ENCODE measurements at places on chromosomes 5 and 9. TPM values are rescaled to one million over a fixed set of nuclear protein-coding genes. Genes with fewer than 3 reads are reported as not detected.

DNA sequence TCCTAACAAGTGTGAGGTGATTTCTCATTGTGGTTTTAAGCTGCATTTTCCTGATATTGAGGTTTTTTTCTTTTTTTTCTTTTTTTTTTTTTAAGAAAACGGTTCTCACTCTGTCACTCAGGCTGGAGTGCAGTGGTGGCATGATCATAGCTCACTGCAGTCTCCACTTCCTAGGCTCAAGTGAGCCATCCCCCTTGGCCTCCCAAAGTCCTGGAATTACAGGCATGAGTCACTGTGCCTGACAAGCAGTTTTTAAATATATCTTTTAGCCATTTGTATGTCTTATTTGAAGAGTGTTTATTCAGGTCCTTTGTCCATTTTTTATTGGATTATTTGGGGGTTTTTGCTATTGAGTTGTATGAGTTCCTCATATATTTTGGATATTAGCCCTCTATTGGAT lies 53.8 kb downstream of the GCNT1 start:
- no peaks in the 10 kb centered on the region for H3K27me3 ChIP-seq
- no peak for DNase-seq
- H3K36me3 ChIP-seq = no peaks in the 10 kb centered on the region
- no peak overlapping the region for H3K27ac ChIP-seq
- no peak overlapping the region for H3K4me3 ChIP-seq

GRCh38 chr9:94566550-94566949 lies 11.7 kb downstream of the PCAT7 start:
- H3K36me3 ChIP-seq = no peaks in the 10 kb centered on the region
- H3K27ac ChIP-seq = no peak overlapping the region
- H3K4me1 ChIP-seq = no peaks in the 10 kb centered on the region
- no peak overlapping the region for H3K4me3 ChIP-seq
- no peak for DNase-seq

DNA sequence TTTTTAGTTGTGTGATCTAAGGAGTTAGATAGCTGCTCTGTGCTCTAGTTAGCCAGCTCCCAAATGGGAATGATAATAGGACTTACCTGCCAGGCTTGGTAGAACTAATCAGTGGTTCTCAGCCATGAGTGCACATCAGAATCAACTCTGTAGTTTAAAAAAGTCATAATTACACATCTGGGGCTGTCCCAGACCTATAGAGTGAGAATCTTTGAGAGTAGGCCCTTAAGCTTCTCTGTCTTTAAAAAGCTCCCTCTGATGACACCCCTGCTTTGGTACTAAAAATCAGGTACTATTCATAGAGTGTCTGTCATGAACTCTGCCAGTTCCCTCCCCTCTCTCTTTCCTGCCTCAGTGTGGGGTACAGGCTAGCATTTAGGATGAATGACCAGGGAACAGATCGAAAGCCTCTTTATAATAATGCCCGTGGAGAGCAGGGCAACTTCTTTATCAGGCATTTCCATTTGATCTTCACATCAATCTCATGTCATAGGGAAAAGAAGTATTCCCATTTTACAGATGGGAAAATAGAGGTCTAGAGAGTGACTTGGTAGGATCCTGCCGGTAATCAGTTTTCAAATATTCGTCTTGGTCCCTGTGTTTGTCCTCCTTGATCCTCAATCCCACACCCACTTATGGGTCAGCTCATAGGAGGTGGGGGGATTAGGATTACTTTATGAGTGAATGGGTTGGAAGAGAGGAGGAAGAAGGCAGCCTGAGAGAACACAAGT lies 15.3 kb downstream of the PPARGC1B start:
- DNase-seq = no peak
- H3K36me3 ChIP-seq = no peaks in the 10 kb centered on the region
- H3K27me3 ChIP-seq = no peaks in the 10 kb centered on the region

- H3K27ac ChIP-seq = no peak overlapping the region
- H3K27me3 ChIP-seq = no peaks in the 10 kb centered on the region
- no peak for DNase-seq
- H3K36me3 ChIP-seq = no peaks in the 10 kb centered on the region
- H3K4me3 ChIP-seq = no peak overlapping the region
Observed at GRCh38 chr5:146947181-146947941, 68.8 kb upstream of the PPP2R2B start.

DNA sequence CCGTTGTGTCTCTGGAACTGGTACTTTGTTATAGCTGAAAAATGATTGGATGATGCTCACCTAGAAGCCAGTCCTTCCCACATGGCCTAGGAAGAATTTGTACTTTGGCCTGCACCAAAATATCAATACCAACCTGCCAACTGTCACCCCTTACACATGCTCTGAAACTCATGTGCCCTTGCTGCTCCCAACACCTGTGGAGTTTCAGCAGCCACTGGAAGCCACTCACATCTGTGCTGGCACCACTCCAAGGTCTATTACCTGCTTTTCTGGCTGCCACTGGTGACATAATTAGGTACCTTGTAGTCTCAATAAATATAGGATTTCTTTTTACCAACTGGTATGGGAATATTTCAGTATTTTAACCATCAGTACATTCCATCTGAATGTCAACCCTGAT lies 363.6 kb downstream of the SH3GL2 start:
- DNase-seq = no peak
- H3K4me1 ChIP-seq = no peaks in the 10 kb centered on the region
- no peak overlapping the region for H3K27ac ChIP-seq
- H3K36me3 ChIP-seq = no peaks in the 10 kb centered on the region
- H3K27me3 ChIP-seq = no peaks in the 10 kb centered on the region

- no peak for DNase-seq
- H3K27me3 ChIP-seq = no peaks in the 10 kb centered on the region
Observed at GRCh38 chr5:2700876-2701275, 50.6 kb downstream of the IRX2 start.

GRCh38 chr5:178284996-178285395 lies 52.4 kb upstream of the PHYKPL start:
- H3K27ac ChIP-seq = no peak overlapping the region
- no peaks in the 10 kb centered on the region for H3K27me3 ChIP-seq
- no peaks in the 10 kb centered on the region for H3K4me1 ChIP-seq
- no peaks in the 10 kb centered on the region for H3K36me3 ChIP-seq

DNA sequence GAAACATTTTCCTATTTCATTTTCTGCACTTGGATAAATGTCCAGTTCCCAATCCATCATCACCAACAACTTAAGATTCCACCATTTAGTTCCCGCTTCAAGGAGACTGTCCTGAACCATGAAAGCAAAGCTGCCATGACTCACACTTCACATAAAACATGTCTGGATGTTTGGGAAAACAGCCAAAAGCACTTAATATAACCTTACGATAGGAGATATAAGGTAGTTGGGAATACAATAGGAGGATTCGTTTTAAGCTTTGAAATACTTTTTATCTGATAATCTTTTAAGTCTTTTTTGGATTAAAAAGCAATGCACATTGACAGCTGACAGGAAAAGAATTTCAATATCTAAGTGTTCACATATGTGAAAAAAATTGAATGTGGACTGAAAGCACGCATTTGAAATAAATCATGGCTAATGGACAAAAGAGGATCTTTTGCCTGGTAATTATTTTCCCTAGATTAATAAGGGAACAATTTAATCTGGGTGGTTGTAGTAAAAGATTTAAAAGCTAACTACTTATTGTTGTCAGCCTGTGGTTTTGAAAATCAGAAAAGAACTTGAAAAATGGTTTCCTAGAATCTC lies 17.3 kb upstream of the TGFBI start:
- no peak overlapping the region for H3K27ac ChIP-seq
- H3K27me3 ChIP-seq = no peaks in the 10 kb centered on the region
- no peak for DNase-seq
- no peak overlapping the region for H3K4me3 ChIP-seq

DNA sequence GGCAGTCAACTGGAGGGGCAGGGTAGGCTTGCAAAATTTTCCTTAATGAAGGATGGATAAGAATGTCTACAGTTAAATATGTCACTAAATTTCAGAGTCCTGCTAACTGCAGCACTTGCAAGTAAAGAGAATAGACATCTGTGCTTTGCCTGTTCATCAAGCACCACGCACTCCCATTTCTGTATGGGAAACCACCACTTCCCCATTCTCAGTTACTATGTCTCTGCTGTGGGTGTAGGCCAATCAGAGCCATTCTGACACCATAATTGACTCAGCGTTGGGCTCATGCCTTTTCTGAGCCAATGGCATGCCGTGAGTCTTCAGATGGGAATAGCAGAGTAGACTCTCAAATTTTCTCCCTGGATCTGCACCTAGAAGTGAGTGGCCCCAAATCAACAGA lies 247.5 kb downstream of the GABRB2 start:
- no peaks in the 10 kb centered on the region for H3K27me3 ChIP-seq
- DNase-seq = no peak
- H3K27ac ChIP-seq = no peak overlapping the region
- no peaks in the 10 kb centered on the region for H3K36me3 ChIP-seq

- peaks cover 3% of the 10 kb centered on the region for H3K4me1 ChIP-seq
- H3K36me3 ChIP-seq = no peaks in the 10 kb centered on the region
- H3K27me3 ChIP-seq = no peaks in the 10 kb centered on the region
- H3K4me3 ChIP-seq = no peak overlapping the region
Observed at GRCh38 chr9:37995961-37996818, 72.8 kb downstream of the SHB start.

DNA sequence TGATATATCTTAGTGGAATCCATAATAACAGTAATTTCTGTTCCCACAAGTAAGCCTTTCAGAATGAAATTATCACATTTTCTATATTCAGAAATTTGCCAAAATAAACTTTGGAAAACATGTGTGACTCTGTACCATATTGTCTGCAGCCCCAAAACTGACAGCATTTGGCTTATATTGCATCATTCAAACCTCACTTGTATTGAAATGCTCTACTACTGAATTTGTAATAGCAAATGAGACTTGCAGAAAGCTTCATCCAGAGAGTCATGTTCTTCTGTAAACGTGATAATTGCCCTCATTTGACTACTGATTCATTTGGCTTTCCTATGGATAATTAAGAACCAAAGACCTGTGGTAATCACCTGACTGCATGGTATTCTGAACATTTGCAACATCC lies 1249.5 kb upstream of the CDH18 start:
- H3K27me3 ChIP-seq = no peaks in the 10 kb centered on the region
- H3K36me3 ChIP-seq = no peaks in the 10 kb centered on the region
- H3K4me1 ChIP-seq = no peaks in the 10 kb centered on the region

GRCh38 chr5:10528056-10528816 lies 35.6 kb upstream of the ANKRD33B start:
- no peaks in the 10 kb centered on the region for H3K4me1 ChIP-seq
- H3K27ac ChIP-seq = no peak overlapping the region
- no peak for DNase-seq
- H3K27me3 ChIP-seq = no peaks in the 10 kb centered on the region
- H3K4me3 ChIP-seq = no peak overlapping the region
- no peaks in the 10 kb centered on the region for H3K36me3 ChIP-seq

DNA sequence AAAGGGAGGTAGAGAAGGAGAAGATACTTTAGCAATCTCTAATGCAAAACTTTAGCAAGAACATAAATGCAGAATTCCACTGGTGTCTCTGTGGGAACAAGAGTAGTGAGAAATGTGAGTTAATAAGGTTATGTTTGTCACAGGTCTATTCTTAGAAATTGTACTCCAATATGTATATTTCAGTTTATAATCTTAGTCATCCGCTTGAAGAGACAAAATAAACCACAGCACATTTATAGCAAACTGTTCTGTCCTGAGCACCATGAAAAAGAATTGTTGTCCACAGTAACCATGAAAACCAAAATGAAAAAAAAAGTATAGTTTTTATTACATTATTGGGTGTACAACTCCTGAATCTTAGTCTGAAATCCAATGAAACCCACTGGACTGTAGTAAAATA lies 93.6 kb upstream of the TSLP start:
- no peak overlapping the region for H3K27ac ChIP-seq
- no peaks in the 10 kb centered on the region for H3K4me1 ChIP-seq
- H3K4me3 ChIP-seq = no peak overlapping the region
- DNase-seq = no peak

DNA sequence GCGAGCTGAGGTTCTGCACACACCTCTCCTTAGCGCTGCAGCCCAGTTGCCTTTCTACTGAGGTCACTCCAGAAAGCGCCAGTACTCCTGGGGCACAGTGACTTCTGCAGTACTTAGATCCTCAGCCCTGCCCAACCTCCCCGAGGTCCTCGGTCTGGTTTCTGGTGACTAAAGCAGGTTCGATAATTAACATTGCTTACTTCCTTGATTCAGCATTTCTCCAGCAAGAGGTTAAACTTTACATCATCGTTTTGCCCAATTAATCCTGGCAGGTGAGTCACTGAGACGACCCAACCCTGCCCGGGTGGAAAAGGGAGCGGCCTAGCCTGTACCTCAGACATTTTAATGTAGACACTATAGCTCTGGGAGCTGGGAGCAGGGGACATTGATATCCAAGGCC lies 77.6 kb downstream of the PLAC8L1 start:
- H3K4me3 ChIP-seq = no peak overlapping the region
- H3K4me1 ChIP-seq = no peaks in the 10 kb centered on the region
- no peaks in the 10 kb centered on the region for H3K36me3 ChIP-seq
- H3K27me3 ChIP-seq = no peaks in the 10 kb centered on the region
- no peak overlapping the region for H3K27ac ChIP-seq

GRCh38 chr9:108133101-108133500 lies 643.5 kb upstream of the KLF4 start:
- no peak overlapping the region for H3K27ac ChIP-seq
- H3K36me3 ChIP-seq = no peaks in the 10 kb centered on the region
- no peak for DNase-seq
- no peaks in the 10 kb centered on the region for H3K27me3 ChIP-seq

GRCh38 chr5:153988510-153988909 lies 50.2 kb downstream of the FAM114A2 start:
- no peak overlapping the region for H3K27ac ChIP-seq
- DNase-seq = no peak
- H3K4me1 ChIP-seq = no peaks in the 10 kb centered on the region
- no peaks in the 10 kb centered on the region for H3K36me3 ChIP-seq
- H3K27me3 ChIP-seq = no peaks in the 10 kb centered on the region

DNA sequence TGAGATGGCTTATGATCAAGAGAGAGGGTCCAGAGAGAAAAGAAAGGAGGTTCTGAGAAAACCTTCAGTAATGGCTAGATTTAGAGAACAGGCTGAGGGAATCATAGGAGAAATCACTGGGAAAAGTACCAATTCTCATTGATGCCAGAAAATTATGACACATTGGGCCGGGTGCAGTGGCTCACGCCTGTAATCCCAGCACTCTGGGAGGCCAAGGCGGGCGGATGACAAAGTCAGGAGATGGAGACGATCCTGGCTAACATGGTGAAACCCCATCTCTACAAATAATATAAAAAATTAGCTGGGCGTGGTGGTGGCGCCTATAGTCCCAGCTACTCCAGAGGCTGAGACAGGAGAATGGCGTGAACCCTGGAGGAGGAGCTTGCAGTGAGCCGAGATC lies 29.5 kb upstream of the PLIN2 start:
- H3K27me3 ChIP-seq = no peaks in the 10 kb centered on the region
- no peak overlapping the region for H3K27ac ChIP-seq
- no peak for DNase-seq
- peaks cover 5% of the 10 kb centered on the region for H3K4me1 ChIP-seq

ALDH1A1 gene
- 223 TPM for polyA plus RNA-seq

PPIC gene
- polyA plus RNA-seq = 21.3 TPM

NEK6 gene
- polyA plus RNA-seq = 23.0 TPM

ZDHHC12 gene
- polyA plus RNA-seq = 12.5 TPM

PHF24 gene
- polyA plus RNA-seq = 0.42 TPM

CD74 gene
- 1,292 TPM for polyA plus RNA-seq

EQTN gene
- not detected for polyA plus RNA-seq

MFAP3 gene
- polyA plus RNA-seq = 9.1 TPM

SOWAHA gene
- 0.05 TPM for polyA plus RNA-seq

LMBRD2 gene
- polyA plus RNA-seq = 2.0 TPM

PCDHB2 gene
- polyA plus RNA-seq = 1.7 TPM

CDKN2B-AS1 gene
- polyA plus RNA-seq = 0.06 TPM

PSD2 gene
- 0.12 TPM for polyA plus RNA-seq

FRMPD1 gene
- 0.27 TPM for polyA plus RNA-seq

SPAG8 gene
- 3.0 TPM for polyA plus RNA-seq

Data from ovary (tissue), 10 donors.